ENCODE measurements at places on chromosomes 1 and 21.

GRCh38 chr1:94989911-94990473 is 63.1 kb upstream of the CNN3 start:
- peak; percentile 24 for DNase-seq

DNA sequence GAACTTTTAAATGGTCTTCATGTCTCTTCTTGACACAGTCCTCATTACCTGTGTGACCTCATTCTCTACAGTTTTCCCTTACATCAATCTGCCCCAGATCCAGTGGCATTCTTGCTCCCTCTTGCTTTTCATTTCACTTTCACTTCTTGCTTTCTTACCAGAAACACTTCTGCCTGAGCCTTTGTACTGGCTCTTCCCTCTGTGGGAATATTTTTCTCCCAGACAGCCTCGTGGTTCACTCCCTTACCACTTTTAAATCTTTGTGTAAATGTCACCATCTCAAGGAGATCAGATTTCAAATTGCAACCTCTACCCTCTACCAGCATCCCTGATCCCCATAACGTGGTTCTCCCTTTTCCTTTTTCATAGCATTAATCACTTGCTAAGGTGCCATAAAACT is 73.2 kb downstream of the DISC1 start:
- DNase-seq, result no peak

DNA sequence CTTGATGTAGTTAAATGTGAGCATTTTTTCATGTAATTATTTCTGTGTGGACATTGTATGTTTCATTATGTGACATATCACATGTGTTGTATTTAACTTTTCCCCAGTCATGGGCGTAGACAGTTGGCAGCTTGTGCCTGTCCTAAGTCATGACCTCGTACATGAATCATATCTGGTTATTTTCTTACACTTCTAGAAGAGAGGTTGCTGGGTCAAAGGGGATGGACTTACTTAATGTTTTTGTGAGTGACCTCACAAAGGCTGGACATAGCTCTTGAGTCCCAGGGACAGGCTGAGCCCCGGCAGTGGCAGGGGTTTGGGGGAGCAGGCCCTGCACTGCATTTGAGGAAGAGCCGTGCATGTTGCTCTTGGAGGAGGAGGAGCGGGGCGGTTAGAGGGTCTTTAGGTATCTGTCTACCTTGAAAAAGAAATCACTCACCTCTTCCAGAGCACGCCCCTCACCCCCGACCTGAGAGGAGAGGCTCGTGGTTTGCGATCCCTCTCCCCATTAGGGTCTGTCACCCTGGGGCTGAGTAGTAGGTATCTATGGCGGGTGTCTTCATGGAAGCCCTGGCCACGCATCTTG is 16.4 kb downstream of the IFNGR2 start:
- no peak for DNase-seq

GRCh38 chr1:25971066-25971810 is 26.6 kb downstream of the PAFAH2 start:
- peak; percentile 10 for DNase-seq

DNA sequence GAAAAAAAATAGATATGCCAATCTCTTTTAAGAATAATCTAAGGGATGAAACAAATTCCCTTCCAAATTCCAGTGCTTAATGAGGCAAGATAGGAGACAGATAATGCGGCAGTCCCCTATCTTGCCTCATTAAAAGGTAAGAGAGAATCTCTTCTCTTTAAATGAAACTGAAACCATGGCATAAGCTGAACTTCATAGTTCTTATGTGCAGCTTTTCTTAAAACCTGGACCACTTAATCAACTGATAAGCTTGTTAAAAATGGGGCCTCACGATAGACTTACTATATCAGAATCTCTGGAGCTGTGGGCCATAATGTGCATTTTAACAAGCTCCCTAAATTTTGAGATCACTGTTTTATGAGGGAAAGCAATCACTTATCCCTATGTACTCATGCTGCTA is 79.2 kb downstream of the NIBAN1 start:
- DNase-seq, result no peak

DNA sequence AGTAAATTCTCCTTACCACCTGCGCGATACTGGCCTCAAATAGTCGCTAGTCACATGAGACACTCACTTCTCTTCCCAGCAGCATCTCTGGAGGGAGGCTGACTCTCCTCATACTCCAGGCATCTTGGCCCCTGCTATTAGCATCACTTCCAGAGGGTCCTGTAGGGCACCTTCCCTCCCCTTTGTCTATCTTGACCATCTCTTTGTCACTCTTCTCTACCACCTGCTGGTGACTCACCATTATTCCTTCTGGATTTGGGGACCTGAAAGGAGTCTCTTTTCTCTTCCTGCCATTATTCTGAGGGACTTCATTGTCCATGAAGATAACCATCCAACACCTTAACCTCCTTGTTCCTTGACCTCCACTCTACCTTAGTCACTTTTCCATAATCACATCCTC is 31.7 kb upstream of the GPR37L1 start:
- DNase-seq, result peak; percentile 28

DNA sequence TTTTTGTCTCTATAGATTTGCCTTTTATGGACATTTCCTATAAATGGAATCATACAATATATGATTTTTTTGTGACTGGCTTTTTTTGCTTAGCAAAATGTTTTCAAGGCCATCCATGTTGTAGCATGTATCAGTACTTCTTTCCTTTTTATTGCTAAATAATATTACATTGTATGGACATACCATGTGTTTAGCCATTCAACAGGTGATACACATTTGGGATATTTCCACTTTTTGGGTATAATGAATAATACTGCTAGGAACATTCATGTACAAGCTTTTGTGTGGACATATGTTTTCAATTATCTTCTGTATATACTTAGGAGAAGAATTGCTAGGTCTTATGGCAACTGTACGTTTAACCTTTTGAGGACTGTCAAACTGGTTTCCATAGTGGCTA is 47.4 kb downstream of the RIMS3 start:
- DNase-seq, result no peak

GRCh38 chr1:83769594-83770318 is 229.2 kb downstream of the TTLL7 start:
- DNase-seq, result no peak

GRCh38 chr1:238832106-238832505 is 554.3 kb upstream of the CHRM3 start:
- DNase-seq, result peak; percentile 46

DNA sequence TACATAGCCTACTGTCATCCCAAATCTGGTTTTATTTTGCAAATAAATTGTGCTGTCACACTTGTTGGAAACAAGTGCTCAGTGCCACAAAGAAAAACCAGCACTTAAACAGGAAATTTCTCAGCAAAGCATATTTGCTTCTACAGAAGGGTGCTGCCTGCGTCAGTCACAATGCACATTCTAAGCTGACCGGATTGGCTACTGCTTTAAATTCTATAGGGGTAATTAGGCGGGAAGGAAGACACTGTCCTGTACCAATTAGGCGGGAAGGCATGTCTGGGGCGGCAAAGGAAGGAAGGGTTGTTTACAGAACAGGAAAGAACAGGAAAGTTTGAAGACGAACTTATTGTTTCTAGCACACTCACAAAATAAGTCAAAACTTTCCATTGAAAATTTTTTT is 2.8 kb downstream of the IFI16 start:
- peak; percentile 21 for DNase-seq

DNA sequence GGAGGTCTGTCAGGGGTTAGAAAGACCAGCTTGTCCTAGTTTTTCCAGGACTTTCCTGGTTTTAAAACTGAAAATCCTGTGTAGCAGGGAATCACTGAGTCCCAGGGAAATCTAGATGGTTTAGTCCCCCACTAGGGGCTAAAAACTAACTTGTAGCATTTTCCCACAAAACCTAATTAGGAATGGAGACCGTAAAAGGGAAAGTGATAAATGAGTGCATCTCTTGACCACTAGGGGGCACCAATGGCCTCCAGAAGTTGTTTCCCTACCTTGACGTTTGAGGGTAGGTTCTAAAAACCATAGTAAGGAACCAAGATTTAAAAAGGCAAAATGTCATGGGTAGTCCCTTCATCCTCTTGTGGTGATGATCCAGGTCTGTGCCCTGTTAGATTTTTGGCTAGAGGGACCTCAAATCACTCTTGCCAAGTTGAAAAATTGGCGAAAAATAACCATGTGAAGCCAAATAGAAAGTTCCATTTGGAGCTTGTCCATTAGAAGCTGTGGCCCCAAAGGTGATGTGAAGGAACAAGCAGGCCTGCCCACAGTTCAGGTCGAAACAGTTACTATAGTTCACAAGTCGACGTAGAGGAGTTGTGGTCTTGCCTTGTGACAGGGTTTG is 24.5 kb downstream of the CLIC6 start:
- DNase-seq, result peak; percentile 67

GRCh38 chr1:217026531-217026930 is 303.3 kb upstream of the ESRRG start:
- no peak for DNase-seq

DNA sequence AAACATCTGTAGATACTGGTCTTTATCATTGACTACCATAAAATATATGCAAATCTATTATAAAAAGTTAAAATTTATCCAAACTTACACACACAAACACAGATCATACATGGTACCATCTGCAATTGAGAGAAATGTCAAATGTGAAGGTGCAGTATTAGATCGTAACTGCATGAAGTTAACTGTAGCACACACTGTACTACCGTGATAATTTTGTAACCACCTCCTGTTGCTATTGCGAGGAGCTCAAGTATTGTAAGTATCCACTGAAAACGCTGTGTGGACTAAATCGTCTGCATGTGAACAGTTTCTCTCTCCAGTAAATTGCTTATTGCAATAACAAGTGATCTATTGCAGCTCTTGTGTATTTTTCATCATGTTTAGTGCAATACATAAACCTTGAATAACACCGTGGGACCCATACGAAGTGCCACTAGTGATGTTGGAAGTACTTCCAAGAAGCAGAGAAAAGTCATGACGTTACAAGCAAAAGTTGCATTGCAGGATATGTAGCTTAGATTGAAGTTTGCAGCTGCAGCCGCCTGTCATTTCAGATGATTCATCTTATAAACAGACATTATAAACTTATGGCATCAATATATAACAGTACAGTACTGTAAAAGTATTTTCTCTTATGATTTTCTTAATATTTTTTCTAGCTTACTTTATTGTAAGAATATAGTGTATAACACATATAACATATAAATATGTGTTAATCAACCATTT is 172.9 kb downstream of the SDCCAG8 start:
- no peak for DNase-seq

GRCh38 chr21:17118638-17119384 is 394.0 kb upstream of the CXADR start:
- DNase-seq, result no peak

DNA sequence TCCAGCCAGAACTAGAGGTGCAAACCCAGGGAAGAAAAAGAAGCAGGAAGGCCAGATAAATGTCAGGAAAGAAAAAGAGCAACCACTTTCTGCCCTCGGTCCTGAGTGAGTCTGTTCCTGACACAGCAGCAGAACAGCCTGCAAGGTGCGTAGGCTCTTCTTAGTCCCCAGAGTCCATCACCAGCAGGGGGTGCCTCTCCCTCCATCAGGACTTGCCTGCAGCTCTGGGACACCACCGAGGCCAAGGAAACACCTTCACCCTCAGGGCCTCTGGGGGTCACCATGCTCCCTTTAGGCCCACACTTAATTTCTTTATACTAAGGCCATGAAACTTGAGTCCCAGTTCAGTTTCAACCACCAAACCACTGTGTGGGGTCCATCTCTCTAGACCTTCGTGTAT is 43.7 kb upstream of the NFASC start:
- DNase-seq, result peak; percentile 66

- no peak for DNase-seq
These were observed 779.9 kb downstream of the KCNT2 start for GRCh38 chr1:195828325-195828724.

Measured in ELF-1 (cell line).